ENCODE measurements at places on chromosomes 6 and 20. TPM values are rescaled to one million over a fixed set of nuclear protein-coding genes. Genes with fewer than 3 reads are reported as not detected.

TPX2 gene
- 0.71 TPM for total RNA-seq

PDYN gene
- total RNA-seq = not detected

PXT1 gene
- not detected for total RNA-seq

PXDC1 gene
- total RNA-seq = 25.2 TPM

GCLC gene
- 30.3 TPM for total RNA-seq

OPRM1 gene
- not detected for total RNA-seq

STMND1 gene
- not detected for total RNA-seq

GTF2H4 gene
- 23.0 TPM for total RNA-seq

PAK5 gene
- total RNA-seq = not detected

DNA sequence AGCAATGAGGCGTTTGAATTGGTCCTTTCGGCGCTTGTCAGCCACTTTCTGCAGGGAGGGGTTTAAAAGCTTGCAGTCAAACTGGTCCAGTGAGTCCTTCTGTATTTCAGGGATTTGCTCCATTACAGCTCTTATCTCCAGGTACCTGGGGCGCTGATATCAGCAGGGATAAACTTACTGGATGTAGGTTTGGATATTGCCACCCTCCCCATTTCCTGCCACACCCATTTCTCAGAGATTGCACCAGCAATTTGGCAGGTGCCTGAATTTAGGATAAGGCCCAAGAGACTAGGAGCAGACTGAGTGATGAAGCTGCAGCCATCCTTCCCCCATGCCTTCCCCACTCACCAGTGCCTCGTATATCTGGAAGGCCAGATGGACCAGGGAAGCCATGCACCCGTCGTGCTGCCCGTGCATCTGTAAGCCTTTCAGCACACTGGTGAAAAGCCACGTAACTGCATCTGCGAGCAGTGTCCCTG is 7.6 kb downstream of the POLR1C start:
- H3K4me3 ChIP-seq = no peak overlapping the region
- H3K27ac ChIP-seq = no peak overlapping the region
- peaks cover 100% of the 10 kb centered on the region for H3K36me3 ChIP-seq
- H3K27me3 ChIP-seq = no peaks in the 10 kb centered on the region
- H3K4me1 ChIP-seq = peaks cover 33% of the 10 kb centered on the region

DNA sequence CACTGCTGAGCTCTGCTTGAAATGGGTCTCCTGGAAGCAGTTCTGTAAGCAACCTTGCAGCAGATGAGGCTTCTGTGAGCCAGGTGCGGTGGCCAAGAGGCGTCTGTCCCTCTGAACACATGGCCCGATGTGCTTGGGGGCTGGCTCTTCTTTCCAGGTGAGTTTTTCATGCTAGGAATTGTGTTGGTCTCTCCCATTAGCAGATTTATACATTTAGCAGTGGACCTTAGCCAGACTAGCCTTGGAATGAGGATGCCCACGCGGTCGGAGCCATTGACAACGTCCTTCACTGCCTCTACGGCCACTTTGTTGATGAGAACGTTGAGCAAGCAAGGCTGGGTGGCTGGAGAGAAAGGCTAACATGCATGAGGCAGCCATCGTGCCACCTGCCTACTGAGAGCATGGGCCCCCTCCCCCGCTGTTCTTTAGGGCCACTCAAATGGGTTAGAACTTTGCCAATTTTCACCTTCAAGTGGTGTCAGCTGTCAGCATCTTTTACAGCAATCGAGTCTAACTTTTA is 33.5 kb downstream of the ERMARD start:
- no peak for DNase-seq
- no peak overlapping the region for H3K27ac ChIP-seq
- H3K27me3 ChIP-seq = no peaks in the 10 kb centered on the region

DNA sequence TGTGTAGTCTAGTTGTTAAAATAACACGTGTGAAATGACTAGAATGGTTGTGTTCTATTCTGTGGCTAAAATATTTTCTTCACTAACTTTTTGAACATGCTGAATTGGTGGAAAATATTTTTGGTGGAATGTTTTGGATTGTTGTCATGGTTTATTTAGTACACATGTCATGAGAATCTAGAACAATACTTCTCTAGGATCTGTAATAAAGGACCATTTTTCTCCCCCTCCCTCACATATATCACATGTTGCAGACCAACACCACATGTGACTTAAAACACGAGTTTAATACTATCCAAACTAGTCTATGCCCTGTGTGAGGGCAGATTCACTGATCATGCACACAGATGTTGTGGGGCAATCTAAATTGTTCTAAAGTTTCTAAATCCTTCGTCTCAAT is 29.2 kb downstream of the FIG4 start:
- H3K4me3 ChIP-seq = no peak overlapping the region
- DNase-seq = no peak
- H3K27ac ChIP-seq = no peak overlapping the region
- no peaks in the 10 kb centered on the region for H3K27me3 ChIP-seq
- peaks cover 14% of the 10 kb centered on the region for H3K4me1 ChIP-seq
- H3K36me3 ChIP-seq = peaks cover 24% of the 10 kb centered on the region

DNA sequence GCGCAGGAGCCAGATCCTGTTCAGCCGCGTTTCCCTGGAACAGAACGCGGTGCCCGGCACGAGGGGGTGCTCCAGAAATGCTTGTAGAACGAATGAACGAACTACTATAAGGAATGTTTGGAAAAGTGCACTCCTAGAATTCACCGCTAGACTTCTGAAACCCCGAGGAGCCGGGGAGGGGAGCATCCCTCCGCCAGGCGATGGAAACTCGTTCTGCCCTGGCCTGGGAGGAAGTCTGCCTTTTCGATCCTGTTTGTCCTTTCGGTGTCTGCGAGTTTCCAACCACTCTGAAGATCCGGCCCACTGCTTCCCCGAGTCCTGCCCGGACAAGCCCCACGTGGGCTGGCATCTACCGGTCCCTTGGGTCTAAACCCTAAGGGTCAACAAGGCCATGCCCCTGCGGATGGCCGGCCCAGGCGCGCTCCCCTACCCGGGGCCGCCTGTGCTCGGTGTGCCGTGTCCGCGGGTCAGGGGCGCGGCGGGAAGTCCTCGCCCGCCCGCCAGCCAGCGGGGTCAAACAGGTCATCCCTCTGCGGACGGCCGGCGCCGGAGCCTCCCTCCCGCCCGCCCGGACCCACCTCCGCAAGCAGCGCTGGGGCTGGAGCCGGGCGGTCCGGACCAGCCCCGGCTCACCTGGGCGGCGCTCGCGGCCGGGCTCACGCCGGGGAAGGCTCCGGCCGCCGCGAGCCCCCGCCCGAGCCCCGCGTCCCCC is 526 bp downstream of the SULF2 start:
- H3K4me3 ChIP-seq = peak overlapping the region; percentile 69
- DNase-seq = peak; percentile 48
- H3K27me3 ChIP-seq = peaks cover 49% of the 10 kb centered on the region
- no peaks in the 10 kb centered on the region for H3K36me3 ChIP-seq
- H3K4me1 ChIP-seq = peaks cover 47% of the 10 kb centered on the region
- H3K27ac ChIP-seq = peak overlapping the region; percentile 84

GRCh38 chr6:6315660-6316059 is 4.8 kb downstream of the F13A1 start:
- no peaks in the 10 kb centered on the region for H3K36me3 ChIP-seq
- H3K4me3 ChIP-seq = peak overlapping the region; percentile 30
- H3K4me1 ChIP-seq = peaks cover 56% of the 10 kb centered on the region
- no peak overlapping the region for H3K27ac ChIP-seq
- peak; percentile 31 for DNase-seq
- H3K27me3 ChIP-seq = peaks cover 12% of the 10 kb centered on the region

DNA sequence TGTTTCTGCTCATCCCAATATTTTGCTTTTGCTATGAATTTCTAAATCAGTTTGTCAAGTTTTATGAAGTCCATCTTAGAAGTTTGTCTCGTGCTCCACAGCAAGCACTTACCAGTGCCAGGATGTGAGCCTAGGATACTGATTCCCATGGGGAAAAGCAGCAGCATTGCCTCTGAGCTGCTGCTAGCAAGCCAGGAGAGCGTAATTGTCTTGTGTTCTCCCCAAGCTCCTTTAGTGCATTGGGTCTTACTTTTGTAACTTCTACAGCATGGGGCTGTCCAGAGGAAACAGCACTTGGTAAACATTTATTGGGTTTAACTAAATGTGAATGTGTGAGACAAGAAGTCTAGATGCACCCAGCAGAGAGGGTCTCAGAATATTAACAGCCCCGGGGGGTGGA is 76.1 kb downstream of the RNF182 start:
- H3K27me3 ChIP-seq = peaks cover 52% of the 10 kb centered on the region
- DNase-seq = no peak
- no peaks in the 10 kb centered on the region for H3K36me3 ChIP-seq
- H3K4me3 ChIP-seq = no peak overlapping the region
- H3K27ac ChIP-seq = no peak overlapping the region
- H3K4me1 ChIP-seq = no peaks in the 10 kb centered on the region

DNA sequence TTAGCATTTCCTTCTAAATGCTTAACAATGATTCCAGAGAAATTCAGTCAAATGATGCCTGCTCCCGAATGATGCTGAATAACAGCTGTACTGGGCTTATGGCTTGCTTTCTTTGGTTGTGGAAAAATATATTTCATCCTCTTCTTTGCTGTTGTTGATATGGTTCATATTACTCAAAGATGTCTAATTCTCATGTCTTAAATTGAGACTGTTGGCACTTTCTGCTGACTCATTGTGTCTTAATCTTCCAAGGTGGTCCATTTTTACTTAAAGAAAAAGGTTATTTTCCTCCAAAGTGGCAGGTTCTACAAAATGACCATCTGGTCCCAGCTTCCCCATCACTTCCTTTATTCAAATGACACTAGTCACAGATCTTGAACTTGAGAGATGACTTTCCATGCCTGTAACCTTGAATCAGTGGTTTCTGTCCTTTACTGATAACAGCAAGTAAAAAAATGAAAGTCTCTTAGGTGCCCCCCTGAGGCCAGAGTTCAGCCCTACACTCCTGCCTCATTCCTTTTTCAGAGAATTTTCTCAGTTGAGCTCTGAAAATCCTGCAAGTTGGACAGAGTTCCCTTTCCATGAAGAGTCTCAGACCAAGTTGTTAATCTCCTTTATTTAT is 6.9 kb downstream of the SNAP25 start:
- no peak overlapping the region for H3K27ac ChIP-seq
- H3K36me3 ChIP-seq = no peaks in the 10 kb centered on the region
- DNase-seq = no peak
- no peak overlapping the region for H3K4me3 ChIP-seq
- H3K27me3 ChIP-seq = peaks cover 30% of the 10 kb centered on the region
- no peaks in the 10 kb centered on the region for H3K4me1 ChIP-seq

DNA sequence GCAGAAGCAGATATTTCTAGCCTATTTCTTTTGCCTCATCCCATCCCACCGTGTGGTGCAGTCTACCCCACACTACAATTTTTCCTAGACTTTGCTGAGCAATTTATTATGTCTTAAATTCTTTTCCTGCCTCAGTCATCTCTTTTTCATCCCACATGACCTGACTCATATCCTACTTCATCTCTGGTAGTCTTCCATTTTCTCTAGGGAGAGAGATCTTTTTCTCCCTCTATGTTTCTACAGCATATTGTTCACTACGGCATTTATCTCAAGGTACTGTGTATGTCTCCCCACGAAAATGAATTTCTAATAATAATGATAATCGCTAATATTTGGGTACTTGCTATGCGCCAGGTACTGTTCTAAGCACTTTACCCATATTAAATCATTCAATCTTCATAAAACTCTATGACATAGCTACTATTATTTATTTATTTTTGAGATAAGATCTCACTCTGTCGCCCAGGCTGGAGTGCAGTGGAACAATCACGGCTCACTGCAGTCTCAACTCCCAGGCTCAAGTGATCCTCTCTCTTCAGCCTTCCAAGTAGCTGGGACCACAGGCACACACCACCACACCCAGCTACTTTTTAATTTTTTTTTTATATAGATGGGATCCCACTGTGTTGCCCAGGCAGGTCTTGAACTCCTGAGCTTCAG is 15.6 kb downstream of the PDSS2 start:
- H3K27me3 ChIP-seq = no peaks in the 10 kb centered on the region
- peaks cover 6% of the 10 kb centered on the region for H3K36me3 ChIP-seq

DNA sequence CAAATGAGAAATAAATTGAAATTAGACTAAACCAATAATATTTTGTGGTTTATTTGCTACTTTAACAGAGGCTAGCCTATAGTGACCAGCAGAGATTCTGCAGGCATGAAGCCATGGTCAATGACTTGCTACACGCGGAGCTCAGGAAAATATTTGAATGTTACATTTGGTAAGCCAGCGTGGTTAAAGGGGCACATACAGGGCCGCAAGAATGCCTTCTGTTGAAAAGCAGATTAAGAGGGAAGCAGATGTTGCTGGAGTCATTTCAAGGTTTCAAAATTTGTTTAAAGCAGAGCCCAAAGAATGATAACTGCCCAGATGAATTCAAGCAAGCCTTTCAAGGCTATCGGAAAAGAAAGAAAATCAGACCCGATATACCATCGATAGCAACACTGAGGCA is 294.3 kb upstream of the MAN1A1 start:
- no peak for DNase-seq
- no peaks in the 10 kb centered on the region for H3K27me3 ChIP-seq
- no peaks in the 10 kb centered on the region for H3K4me1 ChIP-seq
- H3K36me3 ChIP-seq = no peaks in the 10 kb centered on the region
- no peak overlapping the region for H3K27ac ChIP-seq

GRCh38 chr20:19492116-19492515 is 265.9 kb upstream of the RIN2 start:
- H3K4me3 ChIP-seq = no peak overlapping the region
- peaks cover 26% of the 10 kb centered on the region for H3K27me3 ChIP-seq
- no peaks in the 10 kb centered on the region for H3K36me3 ChIP-seq
- no peak for DNase-seq
- peaks cover 9% of the 10 kb centered on the region for H3K4me1 ChIP-seq

GRCh38 chr6:142900227-142900971 is 44.6 kb downstream of the HIVEP2 start:
- no peaks in the 10 kb centered on the region for H3K27me3 ChIP-seq
- no peaks in the 10 kb centered on the region for H3K36me3 ChIP-seq
- H3K4me1 ChIP-seq = peaks cover 48% of the 10 kb centered on the region
- H3K27ac ChIP-seq = peak overlapping the region; percentile 8
- DNase-seq = no peak

GRCh38 chr6:38407192-38407591 is 232.5 kb downstream of the BTBD9 start:
- H3K4me3 ChIP-seq = no peak overlapping the region
- H3K27me3 ChIP-seq = no peaks in the 10 kb centered on the region
- peaks cover 21% of the 10 kb centered on the region for H3K4me1 ChIP-seq
- DNase-seq = no peak
- no peak overlapping the region for H3K27ac ChIP-seq

DNA sequence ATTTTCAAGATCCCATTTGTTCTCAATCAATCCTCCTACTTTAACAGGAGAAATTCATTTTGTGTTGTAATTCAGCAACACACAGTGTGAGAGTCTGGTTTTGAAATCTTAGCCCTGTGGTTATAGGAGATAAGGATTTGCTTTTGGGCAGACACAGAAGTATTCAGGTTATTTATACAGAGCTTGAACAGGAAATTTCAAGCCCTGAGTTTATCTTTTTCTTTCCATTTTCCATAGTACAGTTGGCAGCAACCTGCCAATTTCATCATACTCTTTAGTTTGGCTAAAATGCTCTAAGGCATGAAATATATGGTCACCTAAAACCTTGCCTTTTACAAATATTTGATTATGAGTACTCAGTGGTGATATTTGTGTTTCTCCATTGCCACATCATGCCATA is 41.4 kb downstream of the PKIB start:
- H3K4me1 ChIP-seq = no peaks in the 10 kb centered on the region
- no peak for DNase-seq

All from left ventricle myocardium inferior (tissue), 1 donor.